ENCODE measurements at places on chromosomes 13 and 19.

GRCh38 chr13:104983601-104984000, 1551.9 kb downstream of the EFNB2 start:
- no peak for DNase-seq

DNA sequence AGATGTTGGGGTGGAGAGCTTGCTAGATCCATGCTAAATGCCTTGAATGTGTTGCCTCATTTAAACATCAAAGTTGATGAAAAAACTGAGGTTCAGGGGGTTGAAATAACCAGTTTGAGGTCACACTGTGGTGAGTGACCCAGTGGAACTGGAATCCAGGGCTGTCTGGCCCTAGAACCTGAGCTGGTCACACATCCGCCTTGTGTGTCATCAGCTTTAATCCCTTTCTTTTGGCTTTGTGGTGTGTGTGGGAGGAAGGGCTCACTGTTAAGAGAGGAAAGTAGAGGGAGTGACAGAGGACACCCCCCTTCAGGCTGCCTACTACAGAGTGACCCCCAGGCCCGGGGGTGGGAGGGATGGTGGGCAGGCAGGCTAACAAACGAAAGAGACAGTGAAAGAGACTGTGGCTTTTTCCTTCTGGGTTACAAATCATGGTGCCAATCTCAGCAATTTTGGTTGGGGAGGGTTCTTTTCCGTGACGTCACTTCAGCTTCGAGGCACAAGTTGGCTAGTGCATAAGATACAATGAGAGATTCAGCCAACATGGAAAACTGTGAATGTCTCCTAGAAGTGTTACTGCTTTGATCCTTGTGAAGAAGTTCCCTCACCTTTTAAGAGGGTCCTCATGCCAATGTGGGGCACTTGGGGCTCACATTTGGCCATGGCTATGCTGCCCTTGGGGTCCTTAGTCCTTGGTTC, 164.9 kb downstream of the DLEU7 start:
- DNase-seq = peak; percentile 98

DNA sequence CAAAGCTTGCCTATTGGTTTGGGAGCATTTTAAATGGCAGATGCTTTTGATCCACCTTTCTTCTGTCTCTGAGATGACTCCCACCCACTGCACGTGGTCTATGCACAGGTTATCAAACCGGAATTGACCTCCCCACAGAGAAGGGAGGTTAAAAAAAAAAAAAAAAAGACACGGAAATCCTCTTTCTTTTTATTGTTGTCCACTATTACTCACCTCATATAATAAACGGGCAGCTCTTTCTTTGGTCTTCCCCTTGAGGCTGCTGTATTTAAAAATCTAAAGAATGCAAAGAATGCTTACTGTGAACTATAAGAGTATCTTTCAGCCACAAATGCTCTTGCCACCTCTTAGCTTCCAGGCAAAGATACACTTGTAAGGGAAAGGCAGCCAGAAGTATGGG, 329.7 kb downstream of the NDFIP2 start:
- peak; percentile 75 for DNase-seq

- DNase-seq = no peak
Observed at GRCh38 chr13:98591721-98592361, 14.9 kb upstream of the STK24 start.

- DNase-seq = no peak
Observed at GRCh38 chr19:19530423-19530804, 1.7 kb downstream of the YJEFN3 start.

DNA sequence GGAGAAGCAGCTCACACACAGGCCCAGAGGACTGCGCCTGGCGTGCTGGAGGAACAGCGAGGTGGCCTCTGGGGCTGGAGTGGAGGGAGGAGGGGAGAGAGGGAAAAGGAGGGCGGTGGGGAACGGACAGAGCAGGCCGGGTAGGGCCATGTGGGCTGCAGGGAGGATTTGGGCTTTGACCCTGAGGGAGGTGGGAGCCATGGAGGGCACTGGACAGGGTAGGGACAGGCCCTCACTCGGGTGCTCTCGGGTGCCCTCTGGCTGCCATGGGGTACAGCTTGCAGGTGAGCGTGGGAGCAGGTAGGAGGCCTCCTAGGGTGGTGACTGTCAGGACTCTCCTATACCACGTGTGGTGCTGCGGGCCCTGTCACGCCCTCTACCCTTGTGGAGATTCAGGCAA, 22.8 kb downstream of the PLIN4 start:
- no peak for DNase-seq

GRCh38 chr19:6087074-6087571, 23.2 kb downstream of the RFX2 start:
- DNase-seq = no peak

GRCh38 chr19:17235971-17236777, 9.5 kb downstream of the NR2F6 start:
- DNase-seq = peak; percentile 67

DNA sequence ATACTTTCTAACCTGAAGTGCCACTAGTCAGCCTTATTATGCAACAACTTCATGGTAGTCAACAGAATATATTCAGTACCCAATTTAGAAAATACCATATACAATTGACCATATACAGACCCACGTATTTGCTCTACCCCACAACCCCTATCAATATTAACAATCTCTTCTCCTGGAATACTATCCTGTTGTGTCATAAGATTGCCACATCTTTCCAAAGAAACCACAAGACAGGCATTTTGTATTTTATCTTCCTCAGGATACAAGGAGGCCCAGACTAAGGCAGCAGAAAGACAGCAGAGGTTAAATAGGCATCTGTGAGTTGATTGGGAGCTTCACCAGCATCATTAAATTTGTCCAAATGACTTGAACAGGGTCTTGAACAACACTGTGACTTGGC, 4.5 kb downstream of the SPART start:
- DNase-seq = no peak

- DNase-seq = no peak
Observed at GRCh38 chr13:105579821-105580710, 955.4 kb downstream of the EFNB2 start.

GRCh38 chr13:33497146-33497845, 211.7 kb upstream of the STARD13 start:
- peak; percentile 76 for DNase-seq

DNA sequence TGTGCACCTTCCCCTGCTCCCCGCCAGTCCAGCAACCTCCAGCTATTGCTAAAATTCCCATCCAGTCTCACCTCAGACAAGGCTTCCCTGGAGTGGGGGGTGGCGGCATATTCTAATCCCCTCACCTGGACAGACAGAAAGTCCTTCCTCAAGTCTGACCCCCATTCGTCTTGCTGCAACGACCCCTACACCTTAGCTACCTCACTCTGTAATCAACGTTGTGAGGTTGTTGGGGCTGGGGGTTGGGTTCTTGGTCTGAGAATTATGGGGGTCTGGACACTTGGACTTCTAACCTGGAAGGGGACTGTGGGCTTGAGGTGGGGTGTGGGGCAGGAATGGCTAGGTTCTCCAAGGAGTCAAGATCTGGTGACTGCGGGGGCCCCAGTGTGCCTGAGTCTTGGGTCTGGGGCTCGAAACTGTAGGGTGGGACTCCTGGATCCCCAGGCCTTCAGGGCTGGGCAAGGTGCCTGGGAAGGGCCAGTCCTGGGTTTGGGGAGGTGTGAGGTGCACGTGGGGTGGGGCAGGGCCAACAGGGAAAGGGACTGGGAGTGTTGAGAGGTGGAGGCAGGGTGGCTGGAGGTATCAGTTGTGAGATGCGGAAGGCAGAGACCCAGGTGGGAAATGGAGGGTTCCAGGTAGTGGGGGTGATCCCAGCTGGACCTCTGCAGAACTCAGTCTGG, 1.3 kb downstream of the FOXA3 start:
- no peak for DNase-seq

- DNase-seq = no peak
Observed at GRCh38 chr13:112990783-112991182, 21.8 kb downstream of the MCF2L start.

DNA sequence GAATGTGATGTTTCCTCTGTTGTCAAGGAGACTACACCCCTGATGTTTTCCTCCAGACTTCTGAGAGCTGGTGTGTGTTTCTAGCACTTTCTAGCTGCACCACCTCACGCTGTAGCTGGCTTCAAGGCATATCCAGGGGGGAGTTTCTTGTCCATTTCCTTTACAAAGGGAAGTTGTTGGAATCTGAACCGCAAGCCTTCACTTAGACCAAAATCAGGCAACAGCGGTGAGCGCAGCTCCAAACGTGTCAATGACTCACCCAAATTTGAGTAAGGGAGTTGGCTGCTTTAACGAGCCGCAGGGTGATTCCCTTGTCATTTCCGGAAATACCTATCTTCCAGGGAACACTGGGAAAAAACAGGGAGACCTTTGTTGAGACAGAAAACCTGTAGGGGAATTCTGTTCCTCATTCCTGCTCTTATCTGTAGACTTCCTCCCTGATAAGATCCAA, 2.5 kb downstream of the LDLR start:
- DNase-seq = peak; percentile 93

DNA sequence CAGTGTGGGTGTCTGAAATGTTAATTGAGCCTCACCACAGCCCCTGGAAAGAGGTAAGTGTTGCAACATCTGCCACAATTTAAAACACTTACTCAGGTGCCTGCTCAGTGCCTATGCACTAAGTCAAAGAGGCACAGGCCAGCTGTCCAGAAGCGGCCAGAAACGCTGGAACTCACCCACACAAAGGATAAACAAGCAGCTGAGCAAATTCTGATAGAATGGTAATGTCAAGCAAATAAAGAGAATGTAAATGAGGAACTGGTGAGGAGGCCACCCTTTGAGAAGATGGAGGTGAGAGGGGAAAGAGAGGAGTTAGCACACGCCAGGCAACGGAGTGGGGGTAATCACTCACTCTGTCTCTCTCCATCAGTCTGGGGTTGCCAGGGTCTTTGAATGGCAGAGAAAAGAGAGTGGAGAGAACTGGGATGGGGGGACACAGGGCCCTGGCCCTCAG, 67.7 kb upstream of the SERP2 start:
- no peak for DNase-seq

DNA sequence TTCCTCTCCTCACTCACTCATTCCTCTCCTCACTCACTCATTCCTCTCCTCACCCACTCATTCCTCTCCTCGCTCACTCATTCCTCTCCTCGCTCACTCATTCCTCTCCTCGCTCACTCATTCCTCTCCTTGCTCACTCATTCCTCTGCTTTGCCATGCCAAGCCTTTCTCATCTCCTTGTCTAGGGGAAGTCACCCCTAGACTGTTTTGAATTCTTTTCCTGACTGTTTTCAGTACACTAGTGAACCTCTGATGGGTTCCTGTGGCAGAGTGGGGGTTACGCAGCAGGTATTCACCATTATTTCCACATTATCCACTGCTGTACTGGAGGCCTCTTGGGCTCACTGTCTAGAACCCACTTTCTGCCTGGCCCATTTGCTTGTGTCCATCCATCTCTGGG, 1.2 kb downstream of the CYP4F8 start:
- DNase-seq = no peak

- DNase-seq = no peak
Observed at GRCh38 chr19:1254081-1254527, 5.7 kb downstream of the MIDN start.

DNA sequence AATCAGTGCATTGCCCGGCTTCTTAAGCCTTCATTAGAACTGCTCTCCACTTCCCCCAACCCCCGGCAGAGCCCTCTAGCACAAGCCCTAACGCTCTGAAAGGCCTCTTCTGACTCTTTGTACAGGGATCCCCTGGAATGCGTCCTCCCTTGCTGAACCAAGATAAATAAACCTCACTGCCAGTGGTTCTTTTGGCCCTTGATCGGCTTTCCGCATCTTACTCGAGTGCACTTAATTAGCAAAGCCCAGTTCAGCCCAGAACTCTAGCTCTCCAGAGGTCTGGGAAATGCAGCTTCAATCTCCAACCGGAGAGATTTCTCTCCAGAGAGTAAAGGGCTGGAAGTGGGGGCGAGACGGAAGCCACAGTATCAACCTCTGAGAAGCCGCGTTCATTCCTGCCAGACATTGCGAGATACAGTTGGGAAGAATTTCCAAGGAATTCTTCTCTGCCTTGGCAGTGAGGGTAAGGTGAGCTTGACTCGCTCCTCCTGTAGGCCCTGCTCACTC, 8.7 kb upstream of the ZNF444 start:
- DNase-seq = peak; percentile 39

GRCh38 chr13:22316494-22317025, 645.7 kb downstream of the FGF9 start:
- no peak for DNase-seq

- peak; percentile 93 for DNase-seq
Observed at GRCh38 chr13:33236021-33236420, 49.5 kb downstream of the STARD13 start.

DNA sequence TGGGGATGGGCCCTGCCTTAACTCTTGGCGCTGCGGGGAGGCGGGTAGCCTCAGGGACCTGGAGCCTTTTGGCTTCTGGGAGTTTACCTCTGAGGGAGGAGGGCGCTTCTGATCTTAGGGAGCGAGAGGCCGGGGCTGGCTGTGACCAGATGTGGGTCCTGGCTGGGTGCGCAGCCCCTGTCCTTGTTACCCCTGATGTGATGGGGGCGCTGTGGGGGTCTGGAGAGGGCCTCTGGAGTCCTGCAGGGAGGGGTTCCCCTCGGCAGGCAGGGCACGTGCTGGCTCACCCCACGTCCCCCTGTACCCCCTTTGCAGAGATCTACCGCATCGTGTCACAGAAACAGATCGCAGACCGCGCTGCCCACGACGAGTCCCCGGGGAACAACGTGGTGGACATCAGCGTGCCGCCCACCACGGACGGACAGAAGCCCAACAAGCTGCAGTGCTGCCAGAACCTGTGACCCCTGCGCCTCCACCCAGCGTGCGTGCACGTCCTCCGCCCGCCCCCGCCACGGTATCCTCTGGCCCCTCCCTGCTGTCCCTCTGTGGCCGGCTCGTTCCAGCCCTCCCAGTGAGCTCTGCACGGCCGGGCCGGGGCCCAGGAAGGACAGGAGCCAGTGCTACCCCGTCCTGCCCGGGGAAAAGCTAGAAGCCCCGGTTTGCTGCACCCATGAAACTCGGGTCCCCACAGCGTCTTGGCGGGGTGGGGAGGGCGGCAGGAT, 9.8 kb upstream of the MARCHF2 start:
- no peak for DNase-seq

GRCh38 chr19:14015524-14016035, 9.5 kb upstream of the RFX1 start:
- DNase-seq = no peak

- no peak for DNase-seq
Observed at GRCh38 chr13:110326263-110326904, 19.3 kb downstream of the COL4A2 start.

DNA sequence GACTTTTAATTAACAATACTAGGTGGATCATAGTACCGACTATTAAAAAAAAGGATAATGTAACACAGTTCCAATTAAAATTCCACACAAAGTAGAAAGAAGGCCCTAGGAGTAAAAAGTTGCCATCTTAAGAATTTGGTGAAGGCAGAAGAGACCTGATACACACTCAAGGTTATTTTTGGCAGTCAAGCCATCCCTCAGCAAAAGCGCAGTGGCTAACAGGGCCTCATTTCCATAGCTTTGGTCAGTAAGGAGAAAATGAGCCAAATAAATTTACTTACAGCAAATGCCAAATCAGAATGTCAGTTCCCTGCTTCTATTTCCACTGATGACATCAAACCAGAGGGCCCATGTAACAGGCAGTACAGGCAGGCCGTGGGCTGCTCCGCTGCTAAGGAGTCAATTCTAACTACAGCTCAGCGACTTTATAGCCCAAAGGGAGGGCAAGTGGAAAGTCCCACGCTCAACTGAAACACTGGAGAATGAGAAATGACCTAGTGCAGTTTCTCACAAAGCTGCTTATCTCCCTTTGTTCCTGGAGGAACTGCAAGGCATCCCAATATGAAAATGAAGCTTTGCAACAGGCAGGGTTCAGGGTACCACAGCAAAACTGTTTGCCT, 6.3 kb downstream of the ARGLU1 start:
- DNase-seq = no peak

- DNase-seq = peak; percentile 26
Observed at GRCh38 chr19:35545855-35546381, 492 bp downstream of the TMEM147 start.
